Brain pericyte (primary cell): ENCODE measurements at places on chromosomes 16 and 17.

DNA sequence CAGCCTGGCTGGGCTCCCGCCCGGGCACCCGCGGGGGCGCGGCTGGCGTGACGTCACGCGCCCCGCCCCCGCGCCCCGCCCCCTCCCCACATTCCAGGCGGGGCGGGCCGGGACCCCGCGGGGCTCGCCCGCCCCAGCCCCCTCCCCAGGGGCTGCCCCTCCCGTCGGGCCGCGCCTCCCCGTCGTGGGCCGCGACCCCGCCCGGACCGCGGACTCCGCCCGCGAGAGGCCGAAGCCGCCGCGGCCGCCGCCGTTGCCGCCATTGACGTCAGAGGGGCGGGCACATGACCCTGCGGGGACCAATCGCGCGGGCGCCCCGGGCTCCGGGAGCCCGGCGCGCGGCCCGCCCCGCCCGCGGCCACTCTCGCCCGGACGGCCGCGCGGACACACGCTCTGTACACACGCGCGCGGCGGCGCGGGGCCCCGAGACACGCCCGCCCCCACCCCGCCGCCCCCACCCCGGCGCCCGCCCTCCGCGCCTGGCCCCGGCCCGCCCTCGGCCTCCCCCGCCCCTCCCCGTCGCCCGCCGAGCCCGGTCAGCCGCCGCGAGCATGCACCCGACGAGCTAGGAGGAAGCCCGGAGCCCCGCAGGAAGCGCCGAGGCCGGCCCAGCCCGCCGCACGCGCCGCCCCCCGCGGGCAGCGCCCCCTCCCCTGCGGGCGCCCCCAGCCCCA, at the start of gene CMIP:
Gene CMIP (plus strand): TSS at position 361 of the 674 bp plus-strand sequence.
- no peak for DNase-seq

DNA sequence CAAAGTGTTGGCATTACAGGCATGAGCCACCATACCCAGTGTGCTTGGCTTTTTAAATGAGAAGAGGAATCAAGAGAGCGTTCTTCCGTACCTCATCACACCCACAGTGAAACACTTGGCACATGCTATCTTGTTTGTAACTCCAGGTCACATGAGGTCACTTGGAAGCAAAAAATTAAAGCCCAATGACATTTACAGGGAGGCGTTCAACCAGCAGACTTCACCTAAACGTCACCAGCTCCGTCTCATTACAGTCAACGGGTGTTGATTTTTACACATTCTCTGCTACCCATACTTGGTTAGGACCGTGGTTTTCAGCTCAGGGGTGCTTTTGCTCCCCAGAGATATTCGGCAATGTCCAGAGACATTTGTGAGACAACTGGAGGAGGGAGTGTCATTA, 127.0 kb downstream of the XYLT1 start:
- no peak for DNase-seq

- DNase-seq: no peak
These were observed at the start of gene KLHL36 for GRCh38 chr16:84647828-84648594. KLHL36 (plus strand) TSS chr16:84648511; CDS start chr16:84650868, 2,357 bp downstream.

GRCh38 chr16:9192746-9193145, 101.3 kb downstream of the HAPSTR1 start:
- no peak for DNase-seq

DNA sequence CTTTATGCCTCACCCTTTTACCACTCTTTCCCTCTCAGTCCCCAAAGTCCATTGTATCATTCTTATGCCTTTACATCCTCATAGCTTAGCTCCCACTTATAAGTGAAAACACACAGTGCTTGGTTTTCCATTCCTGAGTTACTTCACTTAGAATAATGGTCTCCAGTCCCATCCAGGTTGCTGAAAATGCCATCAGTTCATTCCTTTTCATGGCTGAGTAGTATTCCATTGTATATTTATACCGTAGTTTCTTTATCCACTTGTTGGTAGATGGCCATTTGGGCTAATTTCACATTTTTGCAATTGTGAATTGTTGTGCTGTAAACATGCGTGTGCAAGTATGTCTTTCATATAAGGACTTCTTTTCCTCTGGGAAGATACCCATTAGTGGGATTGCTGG, 597.3 kb downstream of the WWOX start:
- no peak for DNase-seq
